Sigmoid colon (tissue), 7 donors: ENCODE measurements at places on chromosomes 4 and X. TPM values are rescaled to one million over a fixed set of nuclear protein-coding genes. Genes with fewer than 3 reads are reported as not detected.

Gene TMPRSS11A
- not detected for polyA plus RNA-seq

GRCh38 chr4:21192367-21192766, 492.1 kb downstream of the PACRGL start:
- DNase-seq, result no peak

DNA sequence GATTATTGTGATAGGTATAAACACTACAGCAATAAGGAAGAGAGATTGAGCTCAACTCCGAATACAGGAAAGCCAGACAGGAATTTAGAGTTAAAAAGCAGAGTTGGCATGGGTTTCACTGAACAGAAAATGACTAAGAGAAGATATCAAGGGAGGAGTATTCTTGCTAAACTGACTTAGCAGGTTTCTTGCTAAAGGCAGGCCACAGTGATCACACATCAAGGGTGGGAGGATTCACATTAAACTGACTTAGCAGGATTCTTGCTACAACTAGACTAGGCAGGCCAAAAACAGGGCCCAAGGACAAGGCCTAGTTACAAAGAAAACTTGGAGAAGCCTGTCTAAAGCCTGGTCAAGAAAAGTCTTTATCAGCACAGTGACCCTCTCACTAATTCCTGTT, 195.1 kb downstream of the MAGEB5 start:
- no peak for DNase-seq

Gene PLAC8
- 1,311 TPM for polyA plus RNA-seq

DNA sequence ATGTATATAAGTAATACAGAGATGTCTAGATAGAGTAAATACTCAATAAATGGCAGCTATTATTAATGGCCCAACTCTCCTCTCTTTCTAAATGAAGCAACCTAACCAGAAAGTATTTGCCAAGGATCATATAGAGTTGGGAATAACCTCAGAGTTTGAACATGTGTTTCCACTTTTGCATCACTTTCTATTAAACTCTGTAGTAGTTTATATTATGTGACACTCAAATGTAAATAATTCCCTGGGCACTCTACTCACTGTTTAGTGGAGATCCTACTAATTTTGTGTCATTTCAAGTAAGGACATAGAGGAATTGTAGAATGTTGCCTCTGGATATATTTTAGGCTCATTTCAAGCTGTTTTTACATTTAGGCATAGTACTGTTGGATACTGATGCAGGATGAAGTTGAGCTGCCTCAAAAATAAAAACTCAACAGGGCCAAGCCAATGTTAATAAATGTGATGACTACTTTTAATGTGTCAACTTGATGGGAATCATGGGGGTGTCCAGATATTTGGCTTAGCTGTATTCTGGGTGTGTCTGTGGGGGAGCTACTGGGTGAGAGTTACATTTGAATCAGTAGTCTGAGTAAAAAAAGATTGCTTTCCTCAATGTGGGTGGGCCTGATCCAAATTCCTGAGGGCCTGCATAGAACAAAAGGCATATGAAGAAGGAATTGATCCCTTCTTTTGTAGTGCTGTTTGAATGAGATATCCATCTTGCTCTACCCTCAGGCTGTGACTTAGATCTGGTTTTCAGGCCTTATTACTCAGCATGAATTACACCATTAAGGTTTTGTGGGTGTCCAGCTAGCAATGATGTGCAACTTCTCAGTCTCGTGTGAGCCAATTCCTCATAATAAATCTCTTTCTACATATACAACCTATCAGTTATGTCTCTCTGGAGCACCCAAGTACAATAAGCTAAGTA, 1368.2 kb downstream of the STIM2 start:
- no peak for DNase-seq

Gene MAGEA4
- not detected for polyA plus RNA-seq
